Endothelial cell of umbilical vein (primary cell): ENCODE measurements at places on chromosomes 3 and 15.
A peak's percentile ranks its signal among the peaks of the same experiment; 100 is the strongest.

DNA sequence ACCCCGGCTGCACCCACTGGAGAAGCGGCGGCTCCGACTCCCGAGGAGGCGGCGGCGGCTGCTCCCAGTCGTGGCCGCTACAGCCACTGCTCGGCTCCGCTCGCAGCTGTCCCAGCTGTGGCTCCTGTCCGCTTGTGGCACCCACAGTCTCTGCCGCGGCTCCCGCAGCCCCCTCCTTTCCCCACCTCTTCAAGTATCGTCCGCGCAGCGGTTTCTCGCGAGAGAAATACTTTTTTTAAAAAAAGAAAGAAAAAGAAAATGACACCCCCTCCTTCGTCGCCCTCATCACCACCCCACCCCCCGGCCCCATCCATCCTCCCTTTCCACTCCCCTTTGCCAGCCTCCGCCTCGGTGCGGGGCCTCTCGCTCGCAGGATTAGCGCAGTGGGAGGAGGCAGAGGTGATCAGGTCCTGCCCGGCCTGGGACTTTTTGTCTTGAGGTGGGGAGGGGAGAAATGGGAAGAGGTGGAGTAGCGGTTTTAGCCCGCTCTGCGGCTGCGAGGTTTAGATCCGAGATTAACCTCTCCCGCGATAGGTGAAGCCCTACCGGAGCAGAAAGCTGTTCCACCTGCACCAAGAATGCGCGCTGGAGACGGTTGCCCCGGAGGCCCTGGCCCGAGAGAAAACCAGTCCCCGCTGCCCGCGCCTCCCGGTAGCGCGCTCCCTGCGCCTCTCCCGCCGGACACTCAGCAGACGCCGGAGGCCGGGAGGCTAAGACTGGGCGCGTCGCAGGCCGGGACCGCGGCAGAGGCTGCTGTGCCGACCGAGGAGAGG is at the start of gene FBN1:
FBN1 (minus strand) TSS at position 152 of the 773 bp plus-strand sequence. CDS start 940 bp downstream, outside the sequence.
- DNase-seq = peak; percentile 88

GRCh38 chr3:152559246-152559645 is 275.7 kb upstream of the P2RY1 start:
- DNase-seq = no peak

DNA sequence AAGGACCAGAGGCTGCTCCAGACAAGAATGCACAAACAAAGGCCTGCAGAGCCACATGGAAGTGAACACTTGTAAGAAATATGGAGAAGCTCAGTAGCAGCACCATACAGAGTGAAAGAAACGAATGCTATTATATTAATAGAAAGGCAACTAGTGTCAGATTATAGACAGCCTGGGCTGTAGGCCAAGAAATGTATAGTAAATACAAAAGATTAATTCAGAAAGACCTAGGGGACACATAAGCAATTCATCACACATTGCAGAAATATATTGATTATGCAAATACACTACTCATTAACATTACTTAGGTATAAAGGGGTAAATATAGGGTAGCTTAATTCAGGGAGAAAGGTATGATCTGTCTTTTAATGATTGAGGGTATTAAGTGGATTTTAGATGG is 69.5 kb upstream of the GUCA1C start:
- DNase-seq = no peak

GRCh38 chr15:98330692-98331435 is 317.5 kb upstream of the IGF1R start:
- no peak for DNase-seq

DNA sequence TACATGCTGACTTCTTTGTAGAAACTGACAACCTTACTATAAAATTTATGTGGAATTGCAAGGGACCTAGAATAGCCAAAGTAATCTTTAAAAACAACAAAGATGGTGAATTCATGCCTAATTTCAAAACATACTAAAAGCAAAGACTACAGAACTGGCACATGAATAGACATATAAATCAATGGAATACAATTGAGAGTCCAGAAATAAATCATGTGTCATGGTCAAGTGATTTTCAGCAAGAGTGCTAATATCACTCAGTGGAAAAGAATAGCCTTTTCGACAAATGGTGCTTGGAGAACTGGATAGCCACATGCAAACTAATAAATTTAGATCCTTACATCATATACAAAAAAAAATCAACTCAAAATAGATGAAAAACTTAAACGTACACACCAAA is 8.7 kb downstream of the IMPG2 start:
- peak; percentile 64 for DNase-seq

GRCh38 chr15:78070049-78070700 is 7.3 kb downstream of the TBC1D2B start:
- peak; percentile 35 for DNase-seq

DNA sequence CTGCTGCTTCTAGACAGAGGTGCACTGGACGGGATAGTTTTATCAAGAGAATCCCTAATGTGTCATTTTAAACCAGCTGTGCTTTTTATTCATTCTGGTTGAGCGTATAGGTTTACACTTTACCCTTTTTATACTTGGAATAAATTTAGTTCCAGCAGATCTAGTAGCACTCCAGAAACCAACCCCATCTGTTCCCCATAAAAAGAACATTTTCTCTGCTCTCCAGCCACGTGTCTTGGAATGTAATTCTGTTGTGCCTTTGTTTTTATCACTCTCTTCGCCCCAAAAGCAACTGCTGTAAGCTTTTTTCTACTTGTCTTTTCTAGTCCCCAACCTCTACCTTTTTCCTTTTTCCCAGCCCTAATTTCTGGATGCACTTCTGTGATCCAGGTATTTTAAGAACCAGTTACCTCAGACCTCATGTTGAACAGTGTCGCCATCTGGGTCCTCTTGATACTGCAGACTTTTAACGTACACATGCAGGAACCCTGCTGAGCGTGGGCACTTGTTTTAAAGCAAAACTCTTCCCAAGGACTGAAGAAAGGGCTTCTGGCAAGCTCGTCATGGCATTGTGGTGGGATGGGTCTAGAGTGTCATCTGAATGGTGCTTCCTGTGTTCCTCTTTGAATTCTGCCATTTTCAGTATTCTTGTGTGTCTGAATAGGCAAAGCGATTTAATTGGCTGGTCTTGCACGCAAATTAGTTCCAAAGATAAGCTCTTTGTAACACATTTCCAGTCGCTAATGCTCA is 5.7 kb upstream of the EXOG start:
- DNase-seq = no peak

DNA sequence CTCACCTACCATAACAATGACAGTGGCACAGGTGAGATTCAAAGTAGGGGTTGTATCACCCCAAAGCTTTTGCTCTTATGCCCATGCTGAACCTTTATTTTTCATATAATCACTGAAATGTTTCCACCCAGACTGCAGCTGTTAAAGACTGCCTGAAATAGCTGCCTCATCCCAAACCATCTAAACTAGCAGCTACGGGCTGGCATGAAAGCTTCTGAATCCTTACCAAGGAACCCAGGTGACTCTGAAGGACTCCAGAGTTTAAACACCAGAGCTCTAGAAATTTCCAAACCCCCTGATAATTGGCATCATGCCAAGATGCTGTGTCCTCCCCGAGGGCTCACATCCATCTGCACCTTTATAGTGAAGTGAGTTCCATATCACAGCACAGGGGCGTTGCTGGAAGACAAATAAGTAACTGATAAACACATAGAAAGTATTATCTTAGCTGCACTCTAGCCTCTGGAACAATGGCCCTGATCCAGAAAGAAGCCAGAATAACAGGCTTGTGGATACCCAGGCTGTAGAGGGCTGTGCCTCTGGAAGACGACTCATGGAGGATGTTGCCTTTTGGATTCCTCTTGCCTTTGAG is 238.9 kb downstream of the CADPS start:
- DNase-seq = no peak

GRCh38 chr3:184491867-184492615 is 69.5 kb upstream of the EPHB3 start:
- DNase-seq = no peak

- DNase-seq = no peak
Observed at GRCh38 chr15:81361891-81362290, 12.1 kb downstream of the TMC3 start.

GRCh38 chr3:84125201-84125721 is 833.5 kb upstream of the CADM2 start:
- DNase-seq = no peak

DNA sequence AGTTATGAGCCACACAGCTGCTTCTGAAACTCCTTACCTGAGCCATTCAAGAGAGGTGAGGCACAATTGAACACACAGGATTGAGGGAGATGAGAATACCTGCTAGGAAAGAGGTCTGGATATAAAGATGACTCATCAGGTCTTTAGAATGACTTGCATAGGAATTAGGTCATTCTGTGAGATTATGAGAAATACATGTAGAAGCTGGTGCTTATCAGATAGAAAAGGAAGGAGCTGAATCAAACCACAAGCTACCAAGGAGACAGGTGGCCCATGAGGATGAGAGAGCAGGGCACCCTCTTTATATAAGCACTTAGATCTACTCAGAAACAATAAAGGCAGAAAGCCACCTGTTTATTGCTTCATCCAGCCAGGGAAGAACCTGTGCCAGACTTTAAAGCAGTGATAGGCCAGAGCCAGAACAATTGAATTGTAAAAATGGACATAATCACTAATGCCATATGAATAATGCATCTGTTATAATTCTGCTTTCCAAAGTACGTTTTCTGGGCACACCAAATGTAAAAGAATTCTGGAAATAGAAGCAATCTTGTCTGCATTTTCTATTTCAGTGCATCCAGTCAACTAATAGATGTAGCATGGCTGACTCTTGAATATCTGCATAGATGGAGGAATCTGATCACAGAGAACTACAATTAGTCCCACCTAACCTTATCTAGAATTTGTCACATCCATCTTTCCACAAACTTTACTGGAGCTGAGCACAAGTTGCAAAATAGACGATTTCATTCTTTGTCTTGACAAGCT is 74.9 kb downstream of the PIK3R4 start:
- DNase-seq = no peak

DNA sequence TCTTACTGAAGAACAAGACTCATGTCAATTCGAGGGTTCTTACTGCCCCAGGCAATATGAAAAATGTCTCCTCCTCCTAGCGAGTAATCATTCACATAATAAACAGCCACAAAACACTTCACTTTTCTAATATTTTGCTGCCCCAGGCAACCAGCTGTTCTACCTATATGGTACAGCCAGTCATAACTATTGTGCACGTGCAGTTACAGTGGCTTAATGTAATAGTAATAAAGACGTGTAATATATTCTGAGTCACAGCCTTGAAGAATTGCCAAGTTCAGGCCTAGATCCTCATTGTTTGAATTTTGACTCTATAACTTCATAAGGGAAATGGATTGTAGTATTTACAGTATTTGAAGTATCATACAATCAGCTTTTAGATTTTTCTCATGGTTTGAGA is 1250.0 kb upstream of the GBE1 start:
- DNase-seq = no peak

DNA sequence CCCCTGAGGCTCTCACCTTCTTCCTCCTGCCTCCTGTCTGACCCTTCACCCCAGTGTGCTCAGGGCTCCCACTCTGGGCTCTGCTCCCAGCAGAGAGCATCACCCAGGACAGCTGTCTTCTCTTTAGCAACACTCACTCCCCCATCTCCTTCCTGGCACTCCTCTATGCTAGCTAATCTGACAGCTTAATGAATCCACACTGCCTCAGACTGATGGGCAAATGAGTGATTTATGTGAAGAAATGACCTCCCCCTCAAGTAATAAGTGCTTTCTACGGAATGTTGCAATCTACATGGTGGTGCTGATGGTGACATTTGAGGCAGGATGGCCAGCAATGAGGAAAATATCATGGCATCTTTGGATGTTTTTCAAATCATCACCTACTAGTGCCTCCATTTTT is 83.6 kb downstream of the LSM3 start:
- DNase-seq = no peak

- no peak for DNase-seq
Observed at GRCh38 chr3:127729556-127730056, 56.9 kb downstream of the ABTB1 start.

GRCh38 chr15:78108300-78109084 is 16.1 kb downstream of the SH2D7 start:
- peak; percentile 82 for DNase-seq

DNA sequence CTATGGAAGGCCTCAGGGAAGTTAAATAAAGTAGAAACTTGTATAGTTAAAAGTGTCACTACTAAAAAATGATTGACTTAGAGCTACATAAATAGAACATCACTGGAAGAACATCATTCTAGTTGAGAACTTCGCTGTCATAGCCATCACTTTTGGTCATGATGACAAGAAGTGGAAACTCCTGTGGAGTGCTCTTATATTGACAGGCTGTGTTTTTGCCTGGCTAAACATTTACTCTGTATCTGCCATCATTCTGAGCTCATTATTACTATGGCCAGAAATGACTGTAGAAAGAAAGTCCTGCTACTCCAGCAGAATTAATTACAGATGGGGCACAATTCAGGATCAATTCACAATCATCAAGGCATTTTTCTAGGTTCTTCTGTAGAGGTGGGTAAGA is 165.1 kb upstream of the GOLIM4 start:
- DNase-seq = no peak

GRCh38 chr3:30596152-30596551 is 10.2 kb upstream of the TGFBR2 start:
- no peak for DNase-seq

DNA sequence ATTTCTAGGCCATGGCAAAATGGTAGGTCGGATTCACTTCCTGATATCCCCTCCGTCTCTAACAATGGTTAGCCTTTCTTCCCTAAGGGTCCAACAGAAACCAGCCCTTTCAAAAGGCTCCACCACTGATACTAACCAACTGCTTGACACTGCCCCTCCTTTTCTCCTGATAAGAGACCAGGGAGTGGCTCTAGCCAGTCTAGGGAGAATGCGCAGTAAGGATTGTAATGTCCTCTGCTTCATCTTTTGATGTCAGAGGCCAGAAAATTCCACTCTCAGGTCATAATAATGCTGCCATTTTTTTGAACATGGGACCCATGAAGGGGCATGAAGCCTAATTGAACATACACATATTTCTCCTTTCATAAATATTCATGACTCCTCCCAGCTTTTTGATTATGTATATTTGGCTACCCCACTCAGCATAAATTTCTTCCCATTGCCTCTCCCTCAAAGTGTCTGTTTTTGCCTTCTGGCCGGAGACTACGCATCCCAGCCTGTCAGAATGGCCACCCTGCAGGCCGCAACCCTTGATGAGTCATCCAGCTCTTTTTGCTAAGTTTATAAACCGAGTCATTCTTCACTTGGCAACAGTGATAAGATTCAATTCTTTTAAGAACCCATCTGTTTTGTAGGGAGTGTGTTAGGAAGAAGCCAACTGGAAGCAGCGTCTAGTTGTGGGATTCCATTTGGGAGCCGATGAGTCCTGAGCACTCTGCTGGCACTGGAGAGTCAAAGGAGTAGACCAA is 189.0 kb upstream of the MCTP2 start:
- DNase-seq = no peak

GRCh38 chr3:136783708-136784191 is 31.6 kb upstream of the STAG1 start:
- peak; percentile 6 for DNase-seq

- DNase-seq = peak; percentile 77
Observed at GRCh38 chr3:43894176-43895049, 203.7 kb downstream of the ABHD5 start.
